ENCODE measurements at places on chromosomes 6 and 20.

GRCh38 chr20:49236301-49236700 is 17.1 kb downstream of the DDX27 start:
- no peak for DNase-seq

- no peak for DNase-seq
These were observed 47.5 kb upstream of the NAA20 start for GRCh38 chr20:19969507-19970255.

GRCh38 chr20:20495729-20496503 is 128.0 kb downstream of the INSM1 start:
- DNase-seq, result no peak

DNA sequence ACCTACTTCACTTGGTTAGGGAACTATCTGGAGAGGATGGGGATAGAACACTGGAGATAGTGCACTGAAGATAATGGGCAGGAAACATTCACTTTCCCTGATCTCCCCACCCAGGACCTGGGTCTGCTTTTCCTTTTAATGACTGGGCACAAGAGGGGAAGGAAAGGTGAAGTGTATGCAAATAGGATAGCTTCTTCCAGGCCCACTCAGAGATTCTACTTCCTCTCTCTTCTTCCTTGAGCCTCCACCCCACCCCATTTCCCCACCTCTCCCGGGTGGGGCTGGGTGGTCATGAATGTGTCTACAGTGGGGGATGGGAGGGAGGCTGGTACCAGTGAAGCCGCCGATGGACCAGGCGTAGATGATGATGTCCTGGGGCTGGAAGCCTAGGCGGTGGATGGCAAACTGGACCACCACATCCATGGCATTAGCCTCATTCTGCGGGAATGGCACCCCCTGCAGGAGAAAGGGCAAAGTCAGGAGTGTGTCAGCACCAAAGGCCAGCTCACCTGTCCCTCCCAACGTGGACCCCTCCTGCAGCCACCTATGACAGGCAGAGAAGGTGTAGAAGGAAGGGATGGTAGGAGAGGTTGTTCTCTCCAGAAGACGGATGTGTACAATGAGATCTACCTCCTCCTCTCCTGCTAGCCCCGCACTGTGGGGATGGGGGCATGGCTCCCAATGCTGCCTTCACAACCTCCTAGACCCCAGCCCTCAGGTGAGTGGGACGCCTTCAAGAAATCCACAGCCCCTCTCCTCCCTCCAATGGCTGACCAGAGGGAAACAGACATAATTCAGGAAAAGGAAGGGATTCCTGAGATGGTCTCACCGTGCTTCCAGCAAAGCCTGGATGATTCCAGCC is 8.6 kb upstream of the LY6G5C start:
- no peak for DNase-seq

DNA sequence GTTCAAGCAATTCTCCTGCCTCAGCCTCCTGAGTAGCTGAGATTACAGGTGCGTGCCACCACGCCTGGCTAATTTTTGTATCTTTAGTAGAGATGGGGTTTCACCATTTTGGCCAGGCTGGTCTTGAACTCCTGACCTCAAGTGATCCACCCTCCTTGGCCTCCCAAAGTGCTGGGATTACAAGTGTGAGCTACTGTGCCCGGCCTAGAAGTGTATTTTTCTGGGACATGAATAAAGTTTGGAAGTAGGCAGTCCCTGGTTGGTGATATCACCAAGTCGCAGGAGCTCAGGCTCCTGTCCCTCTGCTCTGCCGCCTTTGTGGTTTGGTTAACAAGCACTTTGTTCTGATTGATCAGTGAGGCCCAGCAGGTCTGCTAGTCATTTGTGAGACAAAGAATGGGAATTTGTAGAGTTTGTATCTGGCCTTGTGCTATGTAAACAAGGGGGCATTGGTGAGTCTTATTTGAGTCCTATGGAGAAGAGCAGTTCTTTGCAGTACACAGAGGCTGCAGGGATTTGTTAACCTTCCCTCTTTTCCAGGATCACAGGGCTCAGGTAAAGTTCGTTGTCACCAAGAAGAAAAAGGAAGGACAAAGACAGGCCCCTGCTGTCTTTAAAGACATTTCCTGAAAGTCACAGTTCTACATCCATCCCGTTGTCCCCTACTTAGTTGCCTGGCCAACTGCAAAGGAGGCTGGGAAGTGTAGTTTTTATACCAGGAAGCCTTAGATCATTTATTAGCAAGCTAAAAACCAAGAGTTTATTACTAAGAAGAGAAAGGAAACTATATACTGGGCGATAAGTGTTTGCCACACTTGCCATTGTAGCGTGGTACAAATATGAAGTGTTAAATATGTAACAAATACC is 13.1 kb downstream of the MTHFD1L start:
- DNase-seq, result no peak

- DNase-seq, result no peak
These were observed 246.1 kb downstream of the LY86 start for GRCh38 chr6:6834356-6835222.

DNA sequence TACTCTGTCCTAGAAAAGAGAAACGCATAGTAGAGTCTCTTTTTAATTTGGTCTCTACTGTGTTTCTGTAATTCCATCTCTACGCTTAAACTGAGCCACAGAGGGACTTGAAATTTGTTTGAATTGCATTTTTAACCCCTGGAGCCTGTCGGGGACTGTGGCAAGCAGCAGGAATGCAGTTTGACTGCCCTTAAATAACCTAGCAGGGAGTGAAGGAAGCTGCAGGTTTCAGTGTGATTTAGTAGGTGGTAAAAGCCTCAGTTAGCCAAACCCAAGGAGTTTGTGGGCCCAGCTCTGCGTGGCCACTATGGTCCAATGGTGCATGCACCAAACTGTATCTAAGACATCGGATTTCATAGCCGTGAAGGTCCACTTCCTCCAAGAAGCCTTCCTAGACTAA is 70.3 kb upstream of the MC3R start:
- DNase-seq, result no peak

- no peak for DNase-seq
These were observed 58.6 kb upstream of the ZNF217 start for GRCh38 chr20:53652090-53652858.

GRCh38 chr6:27720607-27721580 is 191.3 kb downstream of the OR2B2 start:
- no peak for DNase-seq

DNA sequence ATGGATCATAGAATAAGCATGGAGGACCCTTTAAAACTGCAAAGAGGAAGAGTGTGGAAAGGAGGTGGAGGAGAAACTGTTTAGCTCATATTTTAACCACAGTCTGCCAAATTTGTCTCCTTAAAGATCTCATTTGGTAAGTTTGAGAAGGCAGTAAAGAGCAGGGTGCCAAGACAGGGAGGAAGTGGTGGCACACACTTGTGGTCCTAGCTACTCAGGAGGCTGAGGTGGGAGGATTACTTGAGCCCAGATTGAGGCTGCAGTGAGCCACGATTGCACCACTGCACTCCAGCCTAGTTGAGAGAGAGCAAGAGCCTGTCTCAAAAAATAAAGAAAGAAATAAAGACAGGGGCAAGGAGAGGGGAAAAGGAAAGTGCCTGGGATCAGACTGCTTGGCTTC is 16.8 kb upstream of the DCBLD1 start:
- no peak for DNase-seq

DNA sequence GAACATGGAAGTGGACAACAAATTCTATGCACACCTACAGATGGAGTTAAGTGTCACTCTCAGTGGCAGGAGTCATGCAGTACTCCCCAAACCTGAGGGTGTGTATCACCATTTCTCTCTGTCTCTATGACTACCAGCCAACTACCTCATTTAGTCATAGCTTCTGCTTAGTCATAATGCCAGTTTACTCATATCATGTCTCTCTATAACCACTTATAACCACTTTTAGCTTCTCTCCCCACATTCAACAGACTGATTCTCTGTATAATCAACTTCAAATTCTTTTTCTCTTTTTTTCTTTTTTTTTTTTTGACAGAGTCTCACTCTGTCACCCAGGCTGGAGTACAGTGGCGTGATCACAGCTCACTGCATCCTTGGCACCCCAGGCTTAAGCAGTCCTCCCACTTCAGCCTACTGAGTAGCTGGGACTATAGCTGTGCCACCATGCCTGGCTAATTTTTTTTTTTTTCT is 13.8 kb upstream of the GTF3C6 start:
- no peak for DNase-seq

DNA sequence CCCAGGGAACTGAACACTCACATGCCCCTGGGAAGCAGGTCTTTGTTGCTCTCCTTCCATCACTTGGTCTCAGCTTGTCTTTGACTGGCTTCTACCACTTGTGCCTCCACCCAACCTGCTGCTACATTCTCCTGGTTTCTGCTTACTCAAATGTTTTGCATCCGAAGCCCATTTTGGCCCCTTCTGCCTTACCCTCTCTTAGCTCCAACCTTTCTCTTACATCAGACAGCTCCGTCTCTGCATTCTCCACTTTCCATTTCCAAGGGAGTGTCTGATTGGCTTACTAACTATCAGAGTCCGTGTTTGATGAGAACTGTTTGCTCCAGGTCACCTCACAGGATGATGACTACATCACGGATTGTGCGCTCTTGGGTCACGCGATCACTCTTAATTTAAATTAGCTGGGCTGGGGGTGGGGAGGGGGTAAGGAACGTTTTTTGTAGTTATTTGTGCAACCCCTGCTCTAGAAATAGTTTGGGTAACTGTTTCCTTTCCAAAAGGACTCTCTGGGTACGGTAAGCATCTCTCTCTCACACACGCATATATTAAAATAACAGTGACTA is 844 bp upstream of the ABRACL start:
- DNase-seq, result no peak

DNA sequence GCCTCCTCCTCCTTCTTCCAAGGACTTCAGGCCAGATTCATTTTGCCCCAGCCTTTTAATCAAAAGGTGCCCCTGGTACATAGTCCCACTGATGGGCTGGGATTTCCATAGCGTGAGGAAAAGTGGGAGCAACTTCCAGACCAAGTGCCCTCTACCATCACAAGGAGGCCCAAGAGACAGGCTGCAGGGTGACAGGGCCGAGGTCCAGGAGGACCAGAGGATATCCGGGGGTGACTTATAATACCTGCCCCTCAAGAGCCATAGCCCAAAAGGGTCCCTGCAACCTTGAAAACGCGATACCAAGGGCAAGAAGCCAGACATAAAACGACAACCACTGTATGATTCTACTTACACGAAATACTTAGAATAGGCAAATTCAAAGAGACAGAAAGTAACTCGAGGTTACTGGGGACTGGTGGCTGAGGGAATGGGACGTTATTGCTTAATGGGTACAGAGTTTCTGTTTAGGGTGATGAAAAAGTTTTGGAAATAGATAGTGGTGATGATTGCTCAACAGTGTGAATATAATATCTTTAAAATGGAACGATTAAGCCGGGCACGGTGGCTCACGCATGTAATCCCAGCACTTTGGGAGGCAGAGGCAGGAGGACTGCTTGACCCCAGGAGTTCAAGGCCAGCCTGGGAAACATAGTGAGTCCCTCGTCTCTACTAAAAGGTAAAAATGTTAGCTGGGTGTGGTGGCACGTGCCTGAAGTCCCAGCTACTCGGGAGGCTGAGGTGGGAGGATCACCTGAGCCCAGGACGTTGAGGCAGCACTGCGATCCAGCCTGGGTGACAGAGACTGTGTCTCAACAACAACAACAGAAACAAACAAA is 71.9 kb downstream of the NOL4L start:
- no peak for DNase-seq

DNA sequence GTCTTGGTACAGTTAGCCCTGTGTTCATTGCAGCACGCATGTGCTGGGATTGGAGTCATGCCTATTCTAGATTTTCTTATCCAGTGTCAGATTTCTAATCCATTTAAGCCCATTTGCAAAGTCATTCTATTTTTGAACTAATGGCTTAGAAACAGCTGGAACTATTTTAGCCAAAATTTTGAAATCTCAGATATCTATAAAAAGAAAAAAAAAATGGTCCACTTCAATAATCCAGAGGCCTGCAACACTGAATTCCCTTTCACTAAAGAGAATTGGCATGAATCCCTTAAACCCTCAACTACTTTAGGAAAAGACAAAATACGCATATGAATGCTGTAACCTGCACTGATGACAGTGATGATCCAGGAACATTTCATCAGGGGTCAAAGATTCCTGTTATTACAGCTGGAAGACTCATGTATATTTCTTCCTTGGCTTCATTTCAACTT is 1.5 kb downstream of the COL21A1 start:
- DNase-seq, result no peak

DNA sequence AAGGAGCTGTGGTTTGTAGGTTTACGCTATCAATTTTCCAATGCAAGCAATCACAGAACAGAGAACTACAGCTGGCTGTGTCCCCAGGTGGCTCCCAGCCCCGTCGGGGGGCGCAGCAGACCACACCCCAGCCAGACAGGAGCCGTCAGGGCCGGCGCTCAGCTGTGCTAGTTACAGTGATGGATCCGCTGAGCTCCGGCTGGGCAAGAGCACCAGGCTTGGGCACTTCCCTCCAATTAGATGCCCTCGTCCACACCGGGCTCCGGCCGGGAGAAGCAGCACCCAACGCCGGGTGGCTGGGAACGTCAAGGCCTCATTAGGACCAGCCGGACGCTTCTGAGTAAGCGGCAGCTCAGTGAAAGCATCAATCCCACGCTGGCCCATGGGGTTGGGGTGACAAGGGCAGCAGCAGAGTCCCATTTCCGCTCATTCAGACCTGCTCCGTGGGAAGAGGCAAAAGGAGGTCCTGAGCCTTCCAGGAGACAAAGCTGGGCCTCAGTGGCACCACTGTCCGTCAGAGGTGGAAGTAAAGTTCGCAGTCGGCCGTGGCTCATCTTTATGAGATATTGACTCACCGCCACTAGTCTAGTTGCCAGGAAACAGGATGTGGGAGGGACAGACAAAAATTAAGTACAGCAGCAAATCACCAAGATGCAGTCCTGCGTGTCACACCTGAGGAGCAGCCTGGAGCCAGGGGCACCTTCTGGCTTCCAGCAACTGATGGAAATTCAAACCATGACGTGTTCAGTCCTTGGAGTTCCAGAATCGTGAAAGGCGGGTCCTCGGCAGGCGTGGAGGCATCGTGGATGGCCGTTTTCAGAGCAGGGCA is 164.1 kb downstream of the TAF4 start:
- no peak for DNase-seq

- DNase-seq, result no peak
These were observed 171.3 kb downstream of the TPBG start for GRCh38 chr6:82534876-82535275.

DNA sequence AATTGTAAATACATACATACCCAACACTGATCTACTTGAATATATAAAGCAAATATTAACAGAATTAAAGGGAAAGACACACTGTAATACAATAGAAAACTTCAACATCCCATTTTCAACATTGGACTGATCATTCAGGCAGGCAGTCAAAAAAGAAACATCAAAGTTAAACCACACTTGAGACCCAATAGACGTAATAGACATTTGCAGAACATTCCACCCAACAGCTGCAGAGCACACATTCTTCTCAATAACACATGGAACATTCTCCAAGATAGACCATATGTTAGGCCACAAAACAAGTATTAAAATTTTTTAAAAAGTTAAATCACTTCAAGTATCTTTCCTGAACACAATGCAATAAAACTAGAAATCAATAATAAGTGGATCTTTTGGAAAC is 698.2 kb downstream of the COL12A1 start:
- DNase-seq, result no peak

GRCh38 chr6:131948692-131949619 is 2.2 kb downstream of the CCN2 start:
- DNase-seq, result no peak
